Central memory CD4-positive, alpha-beta T cell (primary cell): ENCODE measurements at places on chromosomes 3 and 15.

DNA sequence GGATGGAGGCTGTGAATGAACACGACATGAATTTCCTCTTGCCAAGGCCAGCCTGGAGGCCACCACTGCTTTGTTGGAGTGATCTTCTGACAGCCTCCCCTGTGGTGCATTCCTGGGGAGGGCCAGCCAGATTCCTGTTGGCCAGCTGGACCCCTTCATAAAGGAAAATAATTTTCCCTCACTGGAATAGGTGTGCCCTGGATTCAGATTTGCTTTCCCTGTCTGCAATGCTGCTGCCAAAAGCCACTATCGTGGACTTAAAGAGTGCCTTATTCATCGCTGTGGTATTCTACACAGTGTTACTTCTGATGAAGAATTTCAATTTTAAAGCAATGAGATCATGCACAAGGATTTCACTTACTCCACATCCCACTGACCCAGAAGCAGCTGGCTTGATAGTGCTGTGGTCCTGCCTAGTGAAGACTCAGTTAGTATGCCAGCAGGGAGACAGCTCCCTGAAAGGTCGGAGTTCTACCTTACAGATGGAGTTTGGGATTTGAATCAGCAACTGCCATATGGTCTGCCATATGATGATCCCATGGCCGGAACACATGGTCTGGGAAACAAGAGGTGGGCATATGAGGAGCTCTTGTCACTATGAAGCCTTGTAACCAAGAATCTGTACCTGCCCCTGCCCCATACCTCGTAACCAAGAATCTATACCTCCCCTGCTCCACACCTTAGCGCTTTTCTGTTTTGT, 145.2 kb downstream of the KLF13 start:
- no peak for DNase-seq

DNA sequence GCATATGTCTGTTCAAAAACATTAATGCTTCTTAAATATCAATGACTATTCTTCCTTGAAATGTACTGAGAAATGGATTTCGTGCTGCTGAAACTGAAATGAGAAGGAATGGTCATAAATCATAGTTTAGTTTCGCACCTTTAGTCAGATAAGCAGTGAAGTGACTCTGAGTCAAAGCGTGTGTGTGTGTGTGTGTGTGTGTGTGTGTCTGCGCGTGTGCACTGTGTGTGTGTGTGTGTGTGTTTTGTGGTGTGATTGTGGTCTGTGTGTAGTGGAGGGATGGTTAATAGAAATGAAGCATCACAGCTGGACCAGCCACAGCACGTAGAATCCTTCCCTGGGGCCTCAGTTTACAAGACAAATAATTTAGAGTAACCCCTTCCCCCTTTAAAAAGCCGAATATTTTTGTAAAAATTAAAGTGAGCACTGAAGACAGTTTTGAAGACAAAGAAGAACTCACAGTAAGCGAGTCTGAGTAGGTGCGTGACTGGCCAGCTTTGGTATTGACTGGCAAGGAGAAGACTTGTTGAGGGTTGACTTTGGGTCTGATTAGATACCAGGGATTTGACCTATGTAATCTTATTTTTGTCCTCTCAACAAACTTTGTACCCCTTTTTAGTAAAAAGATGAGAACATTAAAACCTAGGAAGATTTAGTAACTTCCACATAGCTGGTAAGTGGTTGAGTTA, 202.0 kb upstream of the IL12A start:
- no peak for DNase-seq

GRCh38 chr15:31104003-31104402, 2.5 kb upstream of the TRPM1 start:
- DNase-seq = no peak

- no peak for DNase-seq
These were observed 27.0 kb downstream of the SHQ1 start for GRCh38 chr3:72821161-72821781.

- DNase-seq = no peak
These were observed 343.8 kb upstream of the FRG2C start for GRCh38 chr3:75320369-75320768.

DNA sequence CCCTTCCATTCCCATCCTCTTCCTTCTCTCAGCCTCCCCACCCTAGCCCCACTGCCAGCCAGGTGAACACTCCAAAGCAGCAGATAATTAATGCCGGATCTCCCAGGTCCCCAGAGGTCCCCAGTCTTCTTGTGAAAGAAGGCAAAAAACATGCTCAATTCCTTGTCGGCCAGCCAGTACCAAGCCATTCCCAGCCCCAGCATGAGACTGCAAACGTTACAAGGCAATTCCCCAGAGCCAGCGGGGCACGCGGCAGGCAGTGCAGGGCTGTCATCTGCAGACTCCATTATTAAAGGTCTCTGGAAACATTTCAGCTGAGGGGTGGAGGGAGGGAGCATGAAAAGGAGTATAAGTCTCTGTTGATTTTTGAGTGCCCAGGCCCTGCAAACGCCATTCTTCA, 117.8 kb downstream of the XXYLT1 start:
- no peak for DNase-seq

DNA sequence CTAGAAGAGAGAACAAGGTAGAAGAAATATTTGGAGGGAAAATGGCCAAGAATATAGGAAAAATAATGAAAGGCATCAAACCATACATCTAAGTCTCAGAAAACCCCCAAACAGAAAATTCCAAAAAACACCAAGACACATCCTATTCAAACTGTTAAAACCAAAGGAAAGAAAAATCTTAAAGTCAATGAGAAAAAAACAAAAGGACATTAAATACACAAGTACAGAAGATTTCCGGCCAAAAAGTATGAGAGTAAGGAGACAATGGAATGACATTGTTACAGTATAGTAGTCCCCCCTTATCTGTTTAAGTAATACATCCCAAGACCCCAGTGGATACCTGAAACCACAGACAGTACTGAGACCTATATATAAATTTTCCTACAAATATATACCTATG, 18.8 kb downstream of the CLASP2 start:
- no peak for DNase-seq

GRCh38 chr15:77577366-77577950, 55.3 kb downstream of the LINGO1 start:
- DNase-seq = no peak

- no peak for DNase-seq
These were observed 20.0 kb upstream of the TRIM71 start for GRCh38 chr3:32797776-32798175.

GRCh38 chr3:14331251-14331650, 71.2 kb upstream of the SLC6A6 start:
- no peak for DNase-seq

- DNase-seq = no peak
These were observed 61.1 kb downstream of the FEZF2 start for GRCh38 chr3:62312201-62312600.

DNA sequence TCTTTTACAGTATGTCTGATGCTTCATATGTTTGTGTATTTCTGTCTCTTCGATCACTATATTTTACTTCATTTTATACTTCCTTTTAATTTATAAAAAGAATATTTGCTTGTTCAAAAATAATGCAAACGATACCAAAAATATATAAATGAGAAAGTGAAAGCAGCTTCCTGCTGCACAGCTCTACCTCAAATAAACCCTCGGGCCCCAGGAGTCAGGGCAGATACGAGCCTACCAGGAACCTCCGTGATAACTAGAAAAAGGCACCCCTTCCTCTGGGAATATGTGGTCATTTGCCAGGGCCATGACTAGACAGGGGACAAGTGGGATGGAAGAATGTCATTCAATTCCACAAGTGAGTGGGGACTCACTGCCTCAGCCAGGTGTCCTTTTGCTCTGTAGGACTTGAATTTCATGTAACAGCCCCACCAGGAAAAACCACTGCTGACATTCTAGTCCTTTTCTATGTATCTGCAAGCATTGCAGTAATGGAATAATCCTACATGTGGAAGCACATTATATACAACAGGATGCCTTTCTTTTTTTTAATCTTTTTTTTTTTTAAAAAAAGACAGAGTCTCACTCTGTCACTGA, 133.3 kb downstream of the SUCLG2 start:
- no peak for DNase-seq

- no peak for DNase-seq
These were observed 3.6 kb downstream of the ZNF385D start for GRCh38 chr3:21747376-21747775.

GRCh38 chr3:193712938-193713337, 119.9 kb downstream of the OPA1 start:
- no peak for DNase-seq

DNA sequence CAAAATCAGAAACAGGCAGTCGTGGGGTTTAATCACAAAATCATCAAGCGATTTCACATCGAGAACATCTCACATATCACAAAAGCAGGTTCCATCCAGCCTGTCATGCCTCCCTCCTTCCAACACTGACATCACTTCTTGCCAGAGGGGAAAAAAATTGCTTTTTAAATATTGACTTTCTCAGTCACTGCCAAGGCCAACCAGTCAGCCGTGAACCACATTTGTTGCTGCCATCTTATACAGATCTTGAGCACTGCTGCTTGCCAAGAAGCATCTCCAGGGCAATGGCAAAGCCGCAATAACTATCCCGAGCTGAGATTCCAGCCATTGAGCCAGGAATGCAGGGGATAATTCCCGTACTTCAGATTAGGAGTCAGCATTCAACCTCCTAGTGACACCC, 174.6 kb downstream of the ANXA2 start:
- no peak for DNase-seq
